ENCODE measurements at places on chromosomes 4 and X.
A peak's percentile ranks its signal among the peaks of the same experiment; 100 is the strongest.

- no peak for DNase-seq
Observed at GRCh38 chrX:9681422-9681821, 84.2 kb downstream of the GPR143 start.

- DNase-seq = no peak
Observed at GRCh38 chrX:23012162-23012561, 12.4 kb downstream of the DDX53 start.

DNA sequence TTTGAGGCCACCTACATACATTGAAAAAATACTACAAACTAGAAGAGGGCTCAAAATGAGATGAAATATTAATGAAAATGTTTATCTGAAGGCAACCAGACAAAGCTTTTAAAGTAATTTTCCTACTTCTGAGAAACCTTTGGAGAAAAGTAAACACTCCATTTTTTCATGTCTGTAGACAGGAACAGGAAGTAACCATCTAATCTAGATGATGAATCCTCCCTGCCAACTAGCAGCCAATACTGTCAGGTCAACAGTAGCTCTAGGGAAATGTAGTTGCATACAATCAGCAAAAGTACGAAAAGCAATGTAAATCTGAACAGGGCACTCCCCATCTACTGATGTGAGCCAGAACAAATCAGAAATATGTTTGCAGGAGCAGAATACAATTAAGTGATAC, 49.0 kb downstream of the AMMECR1 start:
- no peak for DNase-seq

GRCh38 chrX:45824471-45824870, 623.8 kb upstream of the DIPK2B start:
- peak; percentile 42 for DNase-seq

- no peak for DNase-seq
Observed at GRCh38 chrX:13268874-13269273, 51.0 kb downstream of the ATXN3L start.

Data from stimulated activated CD8-positive, alpha-beta memory T cell treated with anti-CD3 and anti-CD28 coated beads, Interleukin-15, amount 100 ng/mL, for 48 hours (primary cell).